Kidney epithelial cell (primary cell): ENCODE measurements at places on chromosomes 3 and 15.

DNA sequence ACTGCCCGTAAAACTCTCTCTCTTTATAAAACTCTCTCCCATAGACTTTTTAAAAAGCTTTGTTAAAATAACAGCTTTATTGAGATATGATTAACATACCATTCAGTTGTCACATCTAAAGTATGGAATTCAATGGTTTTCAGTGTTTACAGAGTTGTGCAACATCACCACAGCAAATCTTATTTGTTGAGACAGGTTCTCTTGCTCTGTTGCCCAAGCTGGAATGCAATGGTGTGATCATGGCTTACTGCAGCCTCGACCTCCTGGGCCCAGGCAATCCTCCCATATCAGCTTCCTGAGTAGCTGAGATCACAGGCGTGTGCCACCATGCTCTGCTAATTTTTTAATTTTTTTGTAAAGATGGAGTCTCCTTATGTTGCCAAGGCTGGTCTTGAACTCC is 35.9 kb upstream of the TRAK1 start:
- DNase-seq: no peak

- no peak for DNase-seq
Observed at GRCh38 chr15:90603893-90604292, 74.2 kb downstream of the CRTC3 start.

- DNase-seq: no peak
Observed at GRCh38 chr3:15264486-15264885, 58.4 kb downstream of the CAPN7 start.

- DNase-seq: no peak
Observed at GRCh38 chr3:104273046-104273649, 1093.6 kb upstream of the ALCAM start.

DNA sequence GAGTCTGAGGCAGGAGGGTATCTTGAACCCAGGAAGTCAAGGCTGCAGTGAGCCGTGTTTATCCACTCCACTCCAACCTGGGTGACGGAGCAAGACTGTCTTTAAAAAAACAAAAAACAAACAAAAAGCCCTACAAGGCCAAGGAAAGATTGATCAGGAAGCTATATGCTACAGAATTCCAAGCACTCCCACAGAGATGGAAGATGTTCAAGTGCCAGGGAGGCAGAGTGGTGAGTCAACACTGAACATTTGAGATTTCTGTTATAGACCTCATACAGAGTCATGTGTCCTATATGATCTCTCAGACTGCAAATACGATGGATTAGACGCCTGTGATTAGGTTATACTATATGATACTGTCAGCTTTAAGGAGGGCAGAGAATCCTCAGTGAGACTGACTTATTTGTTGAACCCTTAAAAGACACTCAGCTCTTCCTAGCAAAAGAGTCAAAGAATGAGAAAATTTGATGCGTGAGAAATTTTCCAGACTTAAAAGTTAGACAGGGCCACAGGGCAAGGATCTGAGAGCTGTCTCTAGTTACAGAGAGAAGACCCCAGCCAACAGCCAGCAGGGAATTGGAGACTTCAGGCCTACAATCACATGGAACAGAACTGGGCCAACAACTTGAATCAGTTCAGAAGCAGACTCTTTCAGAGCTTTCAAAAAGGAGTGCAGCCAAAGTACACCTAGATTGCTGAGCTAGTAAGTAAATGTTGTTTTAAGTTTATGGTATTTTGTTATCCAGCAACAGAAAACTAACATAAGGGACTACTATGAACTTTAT is 107.6 kb downstream of the PIK3CB start:
- no peak for DNase-seq

GRCh38 chr3:108295421-108296175 is 750 bp upstream of the HHLA2 start:
- no peak for DNase-seq

- DNase-seq: no peak
Observed at GRCh38 chr3:33722626-33723370, 4.7 kb upstream of the CLASP2 start.

- no peak for DNase-seq
Observed at GRCh38 chr3:129346695-129347457, 68.2 kb downstream of the HMCES start.

DNA sequence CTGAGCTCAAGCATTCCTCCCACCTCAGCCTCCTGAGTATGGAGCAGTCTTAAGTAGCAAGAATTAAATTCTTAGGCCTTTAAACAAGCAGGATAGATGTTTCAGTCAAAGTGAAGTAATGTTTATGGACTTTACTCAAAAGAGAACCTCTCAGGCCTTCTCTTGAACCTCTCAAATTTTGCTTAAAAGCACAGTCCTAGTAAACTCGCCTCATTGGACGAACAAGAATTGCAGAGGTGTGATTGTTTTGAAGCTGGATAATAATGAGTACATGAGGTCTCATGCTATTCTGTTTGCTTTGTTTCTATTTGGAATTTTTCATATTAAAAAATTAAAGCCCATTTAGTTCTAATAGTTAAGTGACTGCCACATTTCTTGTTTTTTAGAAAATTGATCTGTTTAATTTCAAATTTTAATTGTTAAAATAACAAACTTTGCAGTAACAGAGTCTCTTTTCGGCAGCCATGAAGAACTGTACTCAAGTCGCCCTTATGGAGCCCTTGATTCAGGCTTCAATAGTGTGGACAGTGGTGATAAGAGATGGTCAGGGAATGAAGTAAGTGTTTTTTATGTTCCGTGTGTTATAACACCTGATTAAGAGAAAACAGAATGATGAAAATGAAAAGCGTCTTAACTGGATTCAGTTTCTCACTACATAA is 39.4 kb downstream of the LRCH3 start:
- DNase-seq: no peak

DNA sequence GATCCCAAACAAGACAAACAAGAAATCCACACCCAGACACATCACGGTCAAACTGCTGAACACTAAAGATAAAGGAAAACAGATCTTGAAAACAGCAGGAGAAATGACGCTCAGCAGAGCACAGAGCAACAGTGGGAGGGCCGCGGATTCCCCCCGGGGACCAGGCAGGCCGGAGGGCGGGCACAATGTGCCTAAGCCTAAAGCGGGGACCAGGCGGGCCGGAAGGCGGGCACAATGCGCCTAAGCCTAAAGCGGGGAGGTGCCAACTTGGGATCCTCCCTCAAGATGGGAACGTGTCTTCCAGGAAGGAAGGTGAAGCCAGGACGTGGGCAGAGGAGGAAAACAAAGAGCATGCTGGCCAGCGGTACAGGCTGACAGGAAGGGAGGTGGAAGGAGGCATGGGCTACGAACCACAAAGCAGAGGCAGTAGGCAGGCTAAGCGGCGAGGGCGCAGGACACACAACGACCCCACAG is 31.1 kb downstream of the CYFIP1 start:
- DNase-seq: peak; percentile 38

GRCh38 chr3:10370429-10370828 is 49.5 kb upstream of the SEC13 start:
- peak; percentile 61 for DNase-seq

- no peak for DNase-seq
Observed at GRCh38 chr15:87135109-87135508, 1055.4 kb downstream of the AGBL1 start.

DNA sequence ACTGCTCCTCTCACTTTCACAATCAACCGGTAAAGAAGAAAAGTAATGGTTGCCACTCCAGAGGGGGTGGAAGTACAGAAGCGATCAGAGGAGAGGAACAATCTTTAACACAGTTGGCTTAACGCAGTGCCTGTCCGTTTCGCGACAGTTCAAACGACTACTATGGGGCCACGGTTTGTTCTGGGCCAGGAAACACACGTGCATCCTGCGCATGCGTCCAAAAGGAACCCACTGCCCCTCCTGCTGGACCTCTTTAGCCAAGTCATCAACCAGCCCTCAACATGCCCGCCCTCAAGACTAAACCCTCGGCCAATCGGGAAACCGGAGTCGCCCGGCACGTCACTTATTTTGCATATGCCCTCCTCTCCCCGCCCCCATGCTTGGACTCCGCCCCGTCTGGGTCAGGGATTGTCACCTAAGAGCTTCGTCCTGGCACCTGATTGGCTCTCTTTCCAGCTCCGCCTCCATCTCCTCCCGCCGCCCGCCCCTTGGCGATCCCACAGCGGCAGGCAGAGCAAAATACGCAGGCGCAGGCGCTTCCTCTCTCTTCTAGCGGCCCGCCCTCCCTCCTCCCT is 345 bp upstream of the CDV3 start:
- peak; percentile 99 for DNase-seq

- DNase-seq: peak; percentile 100
Observed at GRCh38 chr3:29065211-29065785, 215.6 kb upstream of the RBMS3 start.

DNA sequence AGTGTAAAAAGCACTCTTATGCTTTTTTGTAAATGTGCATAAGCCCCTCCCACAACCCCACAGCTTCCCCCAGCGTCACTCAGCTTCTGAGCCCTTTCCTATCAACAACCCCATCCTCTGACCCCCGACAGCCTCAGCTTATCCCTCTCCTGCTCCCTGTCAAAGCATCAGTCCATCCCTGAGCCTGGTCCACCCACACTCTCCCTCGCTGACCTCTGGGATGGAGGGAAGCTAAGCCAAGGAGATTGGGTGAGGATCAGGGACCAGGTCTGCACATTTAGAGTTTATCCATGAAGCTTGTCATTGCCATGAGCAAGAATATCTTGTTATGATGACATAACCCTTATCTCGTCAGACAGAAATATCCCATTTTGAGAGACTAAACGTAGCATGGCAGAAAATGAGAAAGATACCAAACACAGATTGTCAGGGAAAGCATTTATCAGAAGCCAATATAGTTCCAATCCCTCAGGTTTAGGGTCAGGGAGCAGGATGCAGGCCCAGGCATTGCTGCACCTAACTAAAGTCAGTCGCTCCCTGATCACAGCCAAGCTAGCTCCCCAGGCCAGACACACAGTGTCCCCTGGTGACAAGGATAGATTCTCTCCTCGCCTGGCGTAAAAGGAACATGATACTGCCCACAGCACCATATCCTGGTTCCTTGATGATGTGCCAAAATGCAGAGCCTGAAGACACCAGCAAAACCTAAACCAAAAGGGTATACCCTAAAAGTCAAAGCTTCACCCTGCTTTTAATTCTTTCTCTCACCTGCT is 66.9 kb downstream of the DCLK3 start:
- DNase-seq: no peak

DNA sequence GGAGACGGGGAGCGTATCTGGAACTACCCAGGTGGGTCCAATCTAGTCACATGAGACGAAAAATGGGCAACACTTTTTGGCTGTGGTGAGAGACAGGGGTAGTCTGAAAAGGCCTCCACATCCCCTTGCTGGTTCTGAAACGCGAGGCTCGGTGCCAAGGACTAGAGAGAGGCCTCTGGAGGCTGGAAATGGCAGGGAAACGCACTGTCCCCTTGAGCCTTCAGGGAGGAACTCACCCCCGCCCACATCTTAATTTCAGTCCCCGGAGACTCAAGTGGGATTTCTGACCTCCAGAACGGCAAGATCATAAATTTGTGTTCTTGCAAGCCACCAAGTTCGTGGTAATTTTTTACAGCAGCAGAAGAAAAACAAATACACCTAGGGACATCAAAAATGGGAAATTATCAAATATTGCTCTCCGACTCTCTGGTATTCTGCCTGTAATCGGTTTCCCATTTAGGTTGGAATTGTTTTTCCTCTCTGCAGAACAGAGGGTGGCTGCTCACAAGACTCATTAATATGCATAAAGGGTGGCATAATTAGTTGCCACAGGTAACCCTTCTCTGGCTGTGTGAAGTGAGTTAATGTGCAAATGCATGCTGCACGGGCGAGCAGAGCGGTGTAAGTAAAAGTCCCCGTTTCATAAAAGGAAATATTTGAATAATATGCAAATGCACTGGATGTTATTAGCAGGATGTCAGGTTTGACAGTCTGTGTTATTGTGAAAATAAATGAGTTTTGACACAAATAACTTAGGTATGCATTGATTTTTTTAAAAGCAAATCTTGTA is 185.7 kb downstream of the ARRDC4 start:
- DNase-seq: no peak

DNA sequence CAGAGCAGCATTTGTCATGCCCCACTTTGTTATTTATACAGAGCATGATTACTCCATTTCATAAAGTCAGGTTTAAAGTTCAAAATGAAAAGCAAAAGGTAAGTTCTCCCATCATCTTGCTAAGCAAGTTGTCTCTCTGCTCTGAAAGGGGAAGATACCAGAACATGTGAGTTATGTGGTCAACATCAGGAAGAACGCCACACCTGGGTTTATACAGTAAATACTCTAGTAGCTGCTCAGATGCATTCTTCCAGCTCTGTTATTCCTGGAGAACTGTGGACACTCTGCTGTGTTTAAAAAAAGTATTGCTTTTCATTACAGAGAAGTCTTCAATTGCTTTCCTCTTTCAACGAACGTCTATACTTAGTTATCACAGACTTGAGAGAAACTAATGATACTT is 145.7 kb downstream of the PLCL2 start:
- no peak for DNase-seq

DNA sequence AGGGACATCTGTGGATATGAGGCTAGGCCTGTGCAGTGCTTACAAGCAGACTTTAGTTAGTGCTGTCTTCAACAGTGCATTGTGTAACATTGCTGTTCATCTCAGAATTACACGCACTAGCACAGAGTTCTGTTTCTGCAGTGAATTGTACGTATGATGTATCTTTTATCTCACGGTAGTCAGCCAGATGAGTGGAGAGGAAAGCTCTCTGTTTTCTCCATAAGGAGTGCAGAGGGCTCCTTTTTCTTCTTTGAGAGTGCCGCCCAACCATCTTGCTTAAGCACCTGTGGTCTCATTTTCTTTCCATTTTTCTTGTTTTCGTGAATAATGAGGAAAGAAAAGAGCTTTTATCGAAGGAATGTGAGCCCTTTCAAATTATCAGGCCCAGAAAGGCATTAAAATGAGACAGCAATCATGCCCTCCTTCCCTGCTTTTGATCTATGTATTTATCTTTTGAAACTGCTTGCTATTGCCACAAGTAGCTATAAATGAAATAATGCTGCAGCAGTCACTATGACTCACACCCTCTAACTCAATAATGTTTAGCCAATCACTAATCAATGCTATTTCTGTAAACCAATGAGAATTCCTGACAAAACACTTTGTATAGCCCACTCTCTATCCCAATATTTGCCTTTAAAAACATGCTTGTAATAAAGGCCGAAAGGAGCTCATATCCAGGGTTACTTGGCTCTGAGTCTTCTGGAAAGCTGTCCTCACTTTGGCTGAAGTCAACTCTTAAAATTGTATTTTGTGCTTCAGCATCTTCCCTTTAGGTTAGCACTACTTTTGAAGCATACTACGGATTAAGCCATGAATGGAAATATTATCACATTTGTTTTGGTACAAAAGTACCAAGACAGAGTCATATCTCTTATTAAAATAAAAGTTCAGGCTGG is 226.0 kb upstream of the P2RY1 start:
- no peak for DNase-seq

GRCh38 chr3:15199493-15200105 is 6.4 kb upstream of the CAPN7 start:
- no peak for DNase-seq

- no peak for DNase-seq
Observed at GRCh38 chr3:152209776-152210175, 59.0 kb upstream of the MBNL1 start.

- DNase-seq: no peak
Observed at GRCh38 chr3:100526613-100527346, 34.4 kb downstream of the TMEM45A start.

DNA sequence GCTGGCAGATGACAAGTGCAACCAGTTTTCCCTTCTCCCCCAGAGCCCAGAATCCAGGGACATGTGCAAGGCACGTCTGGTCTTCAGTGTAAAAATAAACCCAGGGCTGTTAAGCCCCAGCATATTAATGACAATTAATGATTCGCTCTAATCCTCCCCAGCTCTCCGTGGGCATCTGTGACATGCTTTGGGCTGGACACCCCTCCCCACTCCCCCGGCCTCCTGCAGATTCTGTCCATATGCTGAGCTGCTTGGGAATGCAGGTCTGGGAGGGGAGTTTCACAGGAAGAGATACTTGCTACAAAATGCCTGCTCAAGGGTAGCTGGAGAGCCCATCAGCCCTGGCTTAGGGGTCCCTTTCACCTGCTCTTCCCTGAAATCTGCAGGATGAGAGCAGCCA is 43.0 kb upstream of the NTRK3 start:
- DNase-seq: no peak
